ENCODE measurements at places on chromosomes 13 and 19.

DNA sequence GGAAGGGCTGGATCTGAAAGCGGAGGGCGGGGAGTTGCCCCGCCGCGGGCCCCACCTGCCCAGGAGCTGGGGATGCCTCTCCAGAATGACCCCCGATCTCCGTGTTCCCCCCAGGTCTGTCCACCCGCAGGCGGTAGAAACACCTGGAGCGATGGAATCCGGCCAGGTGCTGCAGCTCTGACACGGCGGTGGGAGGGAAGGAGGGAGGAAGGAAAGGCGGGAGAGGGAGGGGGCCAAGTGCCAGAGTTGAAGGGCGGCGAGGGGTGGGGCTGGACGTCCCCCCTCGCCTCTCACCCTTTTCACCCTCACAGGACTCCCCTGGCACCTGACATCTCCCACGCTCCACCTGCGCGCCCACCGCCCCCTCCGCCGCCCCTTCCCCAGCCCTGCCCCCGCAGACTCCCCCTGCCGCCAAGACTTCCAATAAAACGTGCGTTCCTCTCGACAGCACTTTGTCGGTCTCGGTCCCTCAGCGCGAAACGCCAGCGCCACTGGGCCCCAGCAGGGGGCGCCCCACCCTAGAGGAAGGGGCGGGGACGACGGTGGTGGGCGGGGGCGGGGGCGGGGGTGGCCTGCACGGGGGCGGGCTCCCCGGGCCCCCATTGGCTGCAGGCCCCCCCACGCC lies 337 bp upstream of the FXYD7 start:
- DNase-seq, result peak; percentile 49

DNA sequence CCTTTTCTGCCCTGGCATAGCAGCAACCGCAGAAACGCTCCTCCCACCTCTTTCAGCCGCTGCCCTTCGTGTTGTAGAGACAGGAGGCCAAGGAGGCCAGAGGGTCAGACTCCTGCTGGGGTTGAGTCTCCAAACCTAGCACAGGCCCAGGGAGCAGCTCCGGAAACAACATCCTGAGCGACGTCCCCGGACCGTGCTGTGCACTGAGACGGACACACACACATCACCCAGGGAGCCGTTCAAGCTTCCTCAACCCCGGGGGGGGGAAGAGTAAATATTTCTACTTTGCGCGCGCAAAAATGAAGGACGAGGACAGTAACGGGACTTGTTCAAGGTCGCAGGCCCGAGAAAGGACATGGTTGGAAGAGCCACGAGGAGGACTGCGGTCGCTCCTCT lies 657 bp downstream of the ZNF550 start:
- no peak for DNase-seq

- no peak for DNase-seq
These were observed 15.8 kb downstream of the MICOS13 start for GRCh38 chr19:5664515-5664914.

GRCh38 chr19:17328517-17329365 lies 5.9 kb downstream of the ANO8 start:
- peak; percentile 31 for DNase-seq

DNA sequence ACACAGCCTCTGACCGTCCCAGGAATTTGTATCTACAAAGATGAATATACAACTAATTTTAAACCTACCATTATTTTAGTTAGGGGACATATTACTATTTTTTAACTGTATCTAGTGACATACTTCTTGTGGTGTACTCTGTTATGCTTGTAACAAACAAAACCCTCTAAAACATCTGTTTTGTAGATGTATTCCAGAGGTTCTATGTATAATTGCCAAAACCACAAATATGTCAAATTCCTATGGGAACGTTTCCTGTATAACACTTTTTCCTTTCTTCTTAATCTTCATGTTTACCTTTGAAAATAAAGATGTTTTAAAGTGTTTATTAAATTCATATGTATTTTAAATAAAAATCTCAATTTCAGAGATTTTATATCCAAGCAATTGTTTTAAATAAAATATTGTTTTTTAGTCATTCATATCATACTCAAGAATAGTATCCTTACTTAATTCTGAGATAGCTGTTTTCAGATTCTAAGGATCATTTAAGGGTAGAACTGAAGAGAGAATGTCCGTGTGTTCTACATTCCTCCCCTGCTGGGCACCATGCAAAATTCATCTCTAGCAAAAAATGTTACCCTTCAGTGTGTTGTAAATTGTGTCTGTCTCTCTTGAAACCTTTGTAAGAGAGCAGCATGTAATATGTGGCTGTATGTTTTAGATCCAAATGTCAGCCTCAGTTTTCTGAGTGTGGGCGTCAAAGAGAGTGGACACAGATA lies 1327.7 kb downstream of the EFNB2 start:
- DNase-seq, result no peak

DNA sequence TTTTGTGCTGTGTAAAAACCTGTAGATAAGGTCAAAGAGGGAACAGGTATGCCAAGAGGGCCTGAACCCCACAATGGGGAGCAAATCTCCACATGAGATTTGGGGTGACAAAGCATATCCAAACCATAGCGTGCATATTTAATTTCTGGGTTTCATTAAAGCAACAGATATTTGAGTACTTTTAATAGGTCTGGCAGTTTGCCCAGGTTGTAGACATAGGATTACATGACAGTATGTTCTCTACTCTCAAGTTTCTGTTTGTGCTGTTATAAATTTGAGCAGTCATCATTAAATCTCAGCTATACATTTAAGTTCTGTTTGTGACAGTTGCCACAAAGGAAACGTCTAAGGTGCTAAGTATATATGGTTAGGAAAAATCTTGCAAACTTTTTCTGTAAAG lies 236.4 kb downstream of the ATP8A2 start:
- no peak for DNase-seq

DNA sequence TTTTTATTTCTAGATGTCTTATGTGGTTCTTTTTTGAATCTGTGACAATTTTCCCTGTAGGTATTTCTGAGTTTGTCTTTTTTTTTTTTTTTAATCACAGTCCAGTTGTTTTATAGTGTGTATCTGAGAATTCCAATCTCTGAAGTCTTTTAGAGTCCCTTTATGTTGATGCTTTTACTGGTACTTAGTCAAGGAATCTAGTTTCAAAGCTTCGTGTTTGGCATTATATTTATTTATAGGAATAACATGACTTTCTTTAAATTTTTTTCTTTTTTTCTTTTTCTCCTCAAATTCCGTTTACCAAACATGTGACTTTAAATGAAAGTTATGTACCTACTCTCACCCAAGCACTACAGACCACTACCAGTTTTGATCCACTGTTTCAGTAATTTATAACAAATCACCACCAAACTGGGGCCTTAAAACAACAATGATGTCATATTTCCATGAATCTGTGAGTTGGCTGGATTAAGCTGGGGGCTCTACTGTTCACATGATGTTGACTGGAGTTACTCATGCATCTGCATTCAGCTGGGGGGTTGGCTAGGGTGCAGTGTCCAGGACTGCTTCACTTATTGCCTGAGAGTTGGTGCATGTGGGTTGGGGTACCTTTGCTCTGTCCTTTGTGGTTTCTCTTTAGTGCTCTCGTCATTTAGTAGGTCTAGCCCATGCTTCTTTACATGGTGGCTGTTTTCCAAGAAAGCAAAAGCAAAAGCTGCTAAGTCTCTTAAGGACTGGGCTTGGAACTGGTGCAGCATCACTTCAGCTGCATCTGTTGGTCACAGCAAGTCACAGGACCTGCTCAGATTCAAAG lies 22.3 kb downstream of the KCTD4 start:
- no peak for DNase-seq

GRCh38 chr13:98853771-98854221 lies 101.3 kb upstream of the SLC15A1 start:
- DNase-seq, result peak; percentile 50

GRCh38 chr19:46206176-46206575 lies 23.4 kb upstream of the IGFL1 start:
- DNase-seq, result no peak

DNA sequence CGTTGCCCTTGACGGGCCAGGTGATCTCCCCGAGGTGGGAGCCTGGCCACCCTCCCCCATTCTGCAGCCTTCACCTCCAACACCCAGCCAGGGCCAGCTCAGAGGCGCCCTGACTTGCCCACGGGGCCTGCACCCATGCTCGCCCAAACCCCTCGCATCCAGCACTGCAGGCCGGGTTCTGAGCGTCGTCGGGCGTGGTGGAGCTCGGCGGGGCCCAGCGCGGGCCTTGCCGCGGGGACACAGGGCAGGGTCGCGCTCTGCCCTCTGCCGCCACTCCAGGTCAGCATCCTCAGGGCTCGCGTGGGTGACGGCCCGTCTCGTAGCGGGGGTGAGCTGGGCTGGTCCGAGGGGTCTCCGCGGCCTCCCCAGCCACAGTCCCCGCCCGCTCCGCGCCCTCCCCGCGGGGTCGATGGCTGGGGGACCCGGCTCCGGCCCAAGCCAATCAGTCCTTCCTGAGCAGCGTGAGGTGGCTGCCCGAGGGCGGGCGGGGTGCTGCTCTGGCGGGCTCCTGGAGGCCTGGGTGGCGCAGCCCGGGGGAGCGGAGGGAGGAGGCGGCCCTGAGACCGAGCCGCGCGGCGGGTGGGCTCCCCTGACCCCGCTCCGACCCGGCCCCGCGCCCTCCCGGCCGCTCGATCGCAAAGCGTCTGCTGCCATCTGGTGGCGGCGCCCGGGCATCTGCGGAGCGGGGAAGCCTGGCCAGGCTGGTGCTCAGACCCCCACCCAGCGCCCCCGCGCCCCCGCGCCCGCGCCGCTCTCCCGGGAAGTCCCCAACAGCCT lies 61.4 kb downstream of the CCNE1 start:
- peak; percentile 53 for DNase-seq

- DNase-seq, result no peak
These were observed 31.5 kb downstream of the KLF5 start for GRCh38 chr13:73090116-73090822.

GRCh38 chr13:49424011-49424560 lies 19.8 kb downstream of the CAB39L start:
- DNase-seq, result no peak

GRCh38 chr19:13315495-13315894 lies 165.3 kb downstream of the IER2 start:
- DNase-seq, result no peak

GRCh38 chr19:53867225-53868090 lies at the start of gene MYADM:
MYADM (plus strand) TSS chr19:53867883; CDS start chr19:53873530, 5,647 bp downstream.
- DNase-seq, result peak; percentile 98

- DNase-seq, result no peak
These were observed 415.8 kb upstream of the KLF12 start for GRCh38 chr13:74550039-74550438.

GRCh38 chr13:30880856-30881155 lies 25.3 kb upstream of the MEDAG start:
- no peak for DNase-seq

DNA sequence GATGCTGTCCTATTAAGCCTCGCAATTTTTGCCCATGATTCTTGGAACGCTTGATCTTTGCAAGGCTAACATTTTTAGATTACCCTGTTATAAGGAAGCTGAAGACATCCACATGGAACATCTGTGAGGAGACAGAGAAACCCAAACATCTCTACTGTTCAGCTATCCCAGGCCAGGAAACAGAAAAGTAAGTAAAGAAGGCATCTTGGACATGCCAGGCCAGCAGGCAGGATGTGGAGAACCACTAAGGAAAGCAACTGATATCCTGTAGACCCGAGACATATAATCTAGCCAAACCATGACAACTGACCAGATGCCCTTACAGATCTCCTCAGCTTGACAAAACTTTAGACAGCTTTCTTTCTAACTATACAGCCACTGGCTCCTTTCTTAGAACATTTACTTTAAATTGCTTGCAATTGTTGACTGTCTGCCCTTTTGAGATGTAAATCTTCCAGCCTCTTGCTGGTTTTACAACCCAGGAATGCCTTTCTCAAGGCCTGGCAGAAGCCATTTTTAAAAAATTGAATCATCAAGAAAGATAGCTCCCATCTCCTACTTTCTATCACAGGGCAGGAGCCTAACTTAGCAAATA lies 255.8 kb upstream of the DACH1 start:
- no peak for DNase-seq

DNA sequence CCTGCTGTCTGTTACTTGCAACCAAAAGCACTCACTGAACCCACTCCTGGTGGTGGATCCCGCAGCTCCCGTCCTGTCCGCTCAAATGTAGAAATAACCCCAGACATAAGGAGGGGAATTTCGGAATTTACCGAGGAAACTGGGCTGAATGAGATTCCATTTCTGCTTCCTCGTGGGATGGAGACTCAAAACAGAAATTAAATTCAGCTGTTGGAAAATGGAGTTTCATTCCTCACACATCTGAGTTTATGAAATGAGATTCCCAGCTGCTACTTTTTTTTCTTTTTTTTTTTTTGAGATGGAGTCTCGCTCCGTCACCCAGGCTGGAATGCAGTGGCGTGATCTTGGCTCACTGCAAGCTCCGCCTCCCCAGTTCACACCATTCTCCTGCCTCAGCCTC lies 44.3 kb downstream of the COLGALT1 start:
- no peak for DNase-seq

- no peak for DNase-seq
These were observed 329.5 kb downstream of the KCNRG start for GRCh38 chr13:50344717-50345116.

DNA sequence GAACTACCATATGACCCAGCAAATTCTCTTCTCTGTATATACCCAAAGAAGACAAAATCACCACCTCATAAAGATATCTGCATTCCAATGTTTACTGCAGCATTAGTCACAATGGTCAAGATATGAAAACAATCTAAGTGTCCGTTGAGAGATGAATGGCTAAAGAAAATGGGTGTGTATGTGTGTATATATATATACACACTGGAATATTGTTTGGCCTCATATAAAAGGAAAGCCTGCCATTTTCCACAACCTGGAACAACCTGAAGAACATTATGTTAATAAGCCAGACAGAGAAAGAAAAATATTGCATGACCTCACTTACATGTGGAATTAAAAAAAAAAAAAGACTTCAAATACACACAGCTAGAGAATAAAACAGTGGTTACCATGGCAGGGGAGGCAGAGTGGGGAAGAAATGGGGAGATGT lies 29.5 kb upstream of the RBM26 start:
- DNase-seq, result no peak

GRCh38 chr13:79675931-79676660 lies 195.1 kb downstream of the NDFIP2 start:
- DNase-seq, result no peak

Data from stimulated activated naive CD4-positive, alpha-beta T cell treated with Interleukin-2 at 50 U/mL for 16 hours (primary cell).